Renal pelvis (tissue), 12 donors: ENCODE measurements at places on chromosomes 1 and 21. TPM values are rescaled to one million over a fixed set of nuclear protein-coding genes. Genes with fewer than 3 reads are reported as not detected.
A peak's percentile ranks its signal among the peaks of the same experiment; 100 is the strongest.

ZYG11A gene
- 0.18 TPM for polyA plus RNA-seq

- DNase-seq = no peak
These were observed 3.1 kb downstream of the BCAR3 start for GRCh38 chr1:93678491-93678890.

DNA sequence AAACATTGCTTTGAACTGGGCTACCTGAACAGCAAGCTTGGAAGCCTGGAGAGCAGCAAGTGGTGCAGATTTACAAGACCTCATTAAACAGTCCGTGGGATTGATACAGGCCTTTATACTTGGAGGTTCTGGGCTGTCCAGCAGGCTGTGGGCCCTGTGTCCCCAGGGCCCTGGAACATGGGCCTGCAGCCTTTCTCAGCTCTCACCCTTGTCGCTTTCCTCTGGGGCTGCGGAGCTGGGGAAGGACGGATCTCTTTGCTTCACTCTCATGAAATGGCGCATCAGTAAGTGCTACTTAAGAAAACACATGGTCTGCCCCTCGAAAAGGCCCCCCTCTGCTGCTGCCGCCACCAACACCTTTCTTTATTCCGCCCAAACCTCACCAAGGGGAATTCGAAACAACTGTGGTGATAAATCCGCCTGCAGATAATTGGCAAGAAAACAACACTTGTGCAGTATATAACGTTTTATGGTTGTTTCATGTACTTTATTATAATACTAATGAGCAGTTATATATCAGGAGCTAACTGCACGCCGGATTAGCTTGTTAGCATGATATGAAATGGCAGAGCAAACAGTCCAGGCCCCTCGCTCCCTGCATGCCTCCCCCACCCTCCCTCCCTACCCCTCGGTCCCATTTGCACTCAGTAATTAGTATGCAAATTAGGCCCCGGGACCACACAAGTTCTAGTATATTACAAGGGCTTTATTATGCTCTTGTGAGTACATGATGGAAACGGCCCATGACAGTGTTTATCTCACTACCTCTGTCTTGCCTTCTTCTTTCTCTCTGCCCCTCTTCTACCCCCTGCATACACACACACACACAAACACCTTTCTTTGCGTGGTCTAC lies 131.5 kb downstream of the RNF220 start:
- DNase-seq = no peak

DNA sequence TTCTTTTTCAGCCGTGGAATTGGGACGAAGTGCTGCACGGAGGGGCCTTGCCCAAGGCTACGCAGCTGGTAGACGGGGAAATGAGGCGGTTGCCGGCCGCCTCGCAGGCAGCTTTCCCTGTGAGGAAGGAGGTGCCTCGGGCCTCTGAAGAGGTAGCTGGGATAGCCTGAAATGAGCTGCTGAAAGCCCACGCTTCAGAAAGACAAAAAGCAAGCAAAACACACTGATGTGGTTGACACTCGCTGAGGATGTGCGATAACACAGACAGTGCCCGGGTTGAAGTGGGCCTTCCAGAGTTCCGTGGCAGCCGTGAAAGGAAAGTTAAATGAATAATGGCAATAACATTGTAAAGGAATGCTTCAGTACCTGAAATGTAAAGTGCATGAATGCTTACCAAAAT lies 47.2 kb downstream of the S1PR1 start:
- no peak for DNase-seq

- no peak for DNase-seq
These were observed 66.7 kb downstream of the MAGI3 start for GRCh38 chr1:113456967-113457366.

DNA sequence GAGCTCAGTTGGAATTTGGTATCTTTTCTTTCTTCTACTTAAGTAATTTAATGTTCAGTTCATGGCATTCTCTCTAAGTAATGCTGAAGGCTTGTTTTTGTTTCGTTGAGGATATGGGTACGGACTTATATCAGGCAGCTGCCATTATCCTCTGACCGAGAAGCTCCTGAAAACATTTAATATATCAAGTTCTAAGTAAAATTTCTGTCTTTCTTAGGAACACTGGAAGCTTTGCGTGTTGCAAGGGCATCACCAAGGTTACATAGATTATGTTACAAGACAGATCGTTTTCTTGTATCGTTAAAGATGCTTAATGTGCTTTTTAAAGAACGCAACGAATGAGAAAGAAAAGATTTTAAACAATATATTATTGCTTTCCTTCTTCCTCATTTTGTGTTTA lies 1.0 kb upstream of the GALNT2 start:
- DNase-seq = no peak

DNA sequence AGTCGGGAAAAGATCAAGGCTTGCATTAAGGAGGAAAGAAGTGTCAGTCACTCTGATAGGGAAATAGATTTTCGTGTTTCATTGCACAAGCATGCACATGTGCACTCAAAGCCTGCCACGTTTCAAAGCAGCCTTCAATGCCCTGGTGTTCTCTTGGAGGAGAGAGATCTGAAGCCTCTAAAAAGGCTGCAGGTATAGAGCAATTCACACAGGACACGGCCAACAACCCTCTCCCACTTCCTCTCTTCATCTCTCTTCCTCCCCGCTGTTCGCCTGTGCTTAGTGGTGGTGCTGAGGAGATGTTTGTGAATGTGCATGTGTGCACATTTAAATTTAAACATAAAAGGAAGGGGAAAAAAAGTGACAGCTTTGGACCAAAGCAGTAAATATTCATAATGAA lies 117.7 kb downstream of the NUF2 start:
- no peak for DNase-seq

ARMH1 gene
- polyA plus RNA-seq = 5.0 TPM

BEND5 gene
- 25.7 TPM for polyA plus RNA-seq

KPRP gene
- polyA plus RNA-seq = not detected

VANGL2 gene
- 38.4 TPM for polyA plus RNA-seq

DNA sequence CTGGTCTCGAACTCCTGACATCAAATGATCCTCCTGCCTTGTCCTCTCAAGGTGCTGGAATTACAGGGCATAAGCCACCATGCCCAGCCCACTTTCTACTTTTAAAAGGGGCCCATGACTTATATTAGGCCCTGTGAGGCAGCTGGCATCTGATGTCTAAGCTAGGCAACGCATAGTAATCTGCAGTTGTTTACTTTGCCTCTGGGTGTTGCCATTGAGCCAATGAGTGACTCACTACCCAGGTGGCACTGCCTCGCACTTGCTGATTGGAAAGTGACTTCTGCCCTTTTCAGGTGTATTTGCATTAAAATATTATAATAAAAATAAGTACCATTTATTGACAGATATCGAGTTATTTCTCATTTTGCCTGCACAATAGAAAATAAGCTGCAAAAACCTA lies 84.9 kb downstream of the KIF14 start:
- DNase-seq = no peak

NR1I3 gene
- 2.8 TPM for polyA plus RNA-seq

WDR47 gene
- 13.7 TPM for polyA plus RNA-seq

DNA sequence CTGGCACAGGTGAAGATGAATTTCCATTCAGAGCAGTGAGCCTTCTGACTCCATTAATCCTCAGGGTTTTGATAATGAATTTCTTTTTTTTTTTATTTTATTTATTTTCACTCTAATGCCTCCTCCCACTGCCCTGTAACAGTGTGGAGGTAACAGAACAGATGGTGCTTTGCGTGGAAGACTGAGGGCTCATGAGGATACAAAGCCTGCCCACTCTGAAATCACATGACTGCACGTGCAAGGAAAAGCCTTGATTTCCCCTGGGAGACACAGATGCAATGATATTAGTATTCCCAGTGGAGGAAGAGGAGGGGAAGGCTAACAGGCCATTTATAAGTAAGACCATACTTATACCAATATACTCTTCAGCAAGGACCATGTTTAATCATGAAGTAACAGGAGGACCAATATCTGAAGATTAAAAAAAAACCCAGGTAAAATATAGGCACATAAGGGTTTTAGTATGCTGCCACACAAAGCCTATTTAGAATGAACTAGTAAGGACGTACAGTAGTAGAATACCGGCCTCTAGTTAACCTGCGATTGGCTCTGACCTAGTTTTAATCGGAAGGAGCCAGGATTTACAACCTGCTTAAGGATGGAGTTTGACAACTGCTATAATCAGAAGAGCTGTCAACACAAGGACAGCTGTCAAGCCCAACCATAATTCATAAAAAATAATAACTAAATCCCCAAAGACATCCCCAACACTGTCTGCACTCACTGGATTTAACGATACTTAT lies 69.6 kb downstream of the LHX4 start:
- DNase-seq = no peak

EPHB2 gene
- 14.4 TPM for polyA plus RNA-seq

- DNase-seq = no peak
These were observed 42.2 kb downstream of the SLC35F3 start for GRCh38 chr1:233946724-233947123.

GRCh38 chr1:151908228-151908691 lies 1.1 kb downstream of the THEM4 start:
- DNase-seq = no peak

DNA sequence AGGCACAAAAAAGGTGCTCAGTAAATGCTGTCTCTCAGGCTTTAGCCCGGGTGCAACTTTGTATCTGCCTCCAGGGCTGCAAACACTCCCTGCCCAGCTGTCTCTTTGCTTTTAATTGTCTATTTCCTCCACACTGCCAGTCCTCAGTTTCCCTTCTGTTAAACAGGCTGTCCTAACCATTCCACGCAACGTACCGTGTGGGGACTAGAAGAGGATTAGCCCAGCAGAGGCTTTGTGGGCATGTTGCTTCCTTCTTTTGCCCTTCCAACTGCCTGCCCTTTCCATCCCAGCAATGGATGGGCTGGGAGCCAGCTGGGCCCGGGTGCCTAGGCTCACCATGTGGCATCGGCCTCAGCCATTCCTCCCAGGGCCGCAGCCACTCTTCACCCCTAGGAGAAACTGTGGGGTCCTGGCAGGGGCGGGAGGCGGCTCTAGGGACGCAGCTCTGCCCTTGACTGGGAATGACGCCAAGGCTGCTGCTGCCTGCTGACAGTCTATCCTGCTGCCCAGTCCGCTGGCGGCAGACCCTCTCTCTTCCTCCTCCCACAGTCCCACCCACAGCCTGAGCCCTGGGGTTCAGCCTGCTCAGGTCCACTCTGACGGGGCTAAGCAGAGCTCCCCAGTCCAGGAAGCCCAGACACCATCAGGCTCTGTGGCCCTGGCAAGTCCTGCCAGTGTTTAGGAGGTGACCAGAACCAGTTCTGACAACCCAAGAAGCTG lies 40.6 kb upstream of the LRP8 start:
- DNase-seq = no peak

- no peak for DNase-seq
These were observed 7.5 kb downstream of the RNF223 start for GRCh38 chr1:1066403-1067283.

RORC gene
- polyA plus RNA-seq = 0.65 TPM

- no peak for DNase-seq
These were observed 436.3 kb downstream of the PTPRU start for GRCh38 chr1:29672416-29673227.

NFASC gene
- 32.2 TPM for polyA plus RNA-seq

DNA sequence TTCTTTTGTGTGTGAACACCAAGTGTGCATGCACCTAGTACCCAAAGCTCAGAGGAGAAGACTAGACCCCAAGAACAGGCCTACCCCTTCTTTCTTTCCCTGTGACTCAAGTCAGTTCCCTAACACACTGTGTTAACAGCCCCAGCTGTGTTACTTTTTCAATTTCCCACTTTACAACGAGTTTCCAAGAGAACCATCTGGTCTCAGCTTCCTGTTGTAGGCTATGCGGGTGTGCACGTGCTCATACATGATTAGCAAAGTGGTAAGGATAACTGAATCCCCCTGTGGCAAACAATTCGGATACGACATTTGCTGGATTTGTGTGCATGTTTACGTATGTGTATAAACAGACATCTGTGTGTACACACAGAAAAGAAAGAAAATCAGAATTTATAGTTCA lies 17.9 kb downstream of the IFNAR2 start:
- DNase-seq = no peak

- DNase-seq = no peak
These were observed 175.8 kb downstream of the ADGRL2 start for GRCh38 chr1:81976539-81976938.

- DNase-seq = no peak
These were observed 137.8 kb downstream of the KIF26B start for GRCh38 chr1:245292553-245292952.

DNA sequence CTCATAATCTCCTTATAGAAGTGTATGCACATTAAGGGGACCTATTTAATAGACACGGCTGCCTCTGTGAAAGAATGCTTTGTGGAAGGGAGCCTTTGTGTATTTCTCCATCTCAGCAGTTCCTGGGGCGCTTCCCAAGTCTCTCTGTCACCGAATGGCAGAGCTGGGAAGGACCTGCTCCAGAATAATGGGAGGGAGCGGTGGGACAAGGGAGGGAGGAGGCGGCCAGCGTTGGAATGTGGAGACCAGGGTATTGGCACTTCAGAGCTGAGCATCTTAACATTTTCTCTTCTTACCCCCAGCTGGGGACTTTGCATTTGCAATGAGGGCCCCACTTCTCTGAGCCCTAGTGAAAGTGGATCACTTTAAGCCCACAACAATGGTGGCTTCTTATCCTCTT lies 23.9 kb downstream of the CACHD1 start:
- no peak for DNase-seq

GRCh38 chr1:246613096-246613758 lies 47.0 kb downstream of the CNST start:
- no peak for DNase-seq

DNA sequence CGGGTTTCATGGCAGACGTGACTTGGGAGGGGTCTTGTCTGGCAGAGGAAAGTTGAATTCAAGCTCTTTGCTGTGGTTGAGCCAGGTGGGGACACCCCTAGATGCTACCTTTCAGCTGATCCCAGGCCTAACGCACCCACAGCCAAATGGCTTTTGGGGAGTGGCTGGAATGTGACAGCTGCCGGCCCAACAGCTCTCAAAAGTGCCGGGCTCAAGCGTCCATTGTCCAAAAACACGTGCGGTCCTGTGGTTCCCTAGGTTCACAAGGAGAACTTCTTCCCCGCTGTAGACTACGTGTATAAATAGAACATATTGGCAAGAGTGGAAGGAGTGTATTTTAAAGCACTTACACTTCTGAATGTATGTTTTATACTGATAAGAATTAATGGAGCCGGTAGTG lies 87.1 kb upstream of the ARHGEF16 start:
- DNase-seq = no peak

DNA sequence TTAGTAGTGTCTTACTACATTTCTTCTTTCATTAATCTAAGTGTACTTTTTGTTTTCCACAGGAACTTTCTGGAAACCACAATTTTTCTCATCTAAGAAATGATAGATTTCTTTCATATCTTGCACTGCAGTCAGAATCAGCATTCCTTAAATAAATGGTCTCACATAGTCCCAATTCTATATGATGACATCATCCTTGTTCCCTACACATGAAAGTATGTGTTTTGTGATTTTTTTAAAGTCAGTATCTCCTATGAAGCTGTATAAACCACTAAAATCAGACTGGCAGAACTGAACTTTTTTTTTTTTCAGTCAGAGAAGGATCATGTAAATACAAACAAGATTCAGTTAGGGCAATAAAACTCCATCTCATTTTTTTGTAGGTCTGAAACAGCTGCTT lies 742.6 kb upstream of the CXADR start:
- no peak for DNase-seq

AKNAD1 gene
- polyA plus RNA-seq = not detected

DPYD gene
- 12.2 TPM for polyA plus RNA-seq

- DNase-seq = peak; percentile 38
These were observed 2.3 kb downstream of the LDLRAD2 start for GRCh38 chr1:21814241-21814918.

GJB3 gene
- 0.26 TPM for polyA plus RNA-seq

- no peak for DNase-seq
These were observed 67.5 kb downstream of the IGSF21 start for GRCh38 chr1:18175051-18175450.

LCE1F gene
- not detected for polyA plus RNA-seq

SPRR2B gene
- polyA plus RNA-seq = not detected
